ENCODE measurements at places on chromosomes 12 and 14.

- DNase-seq, result no peak
- H3K27ac ChIP-seq, result peak overlapping the region; percentile 75
- H3K27me3 ChIP-seq, result no peaks in the 10 kb centered on the region
- peak overlapping the region; percentile 96 for H3K4me3 ChIP-seq
These were observed 1.3 kb downstream of the SLC38A1 start for GRCh38 chr12:46267575-46267824.

GRCh38 chr14:69713209-69713781, 53.6 kb upstream of the SRSF5 start:
- H3K4me3 ChIP-seq, result no peak overlapping the region
- peaks cover 35% of the 10 kb centered on the region for H3K4me1 ChIP-seq
- peaks cover 10% of the 10 kb centered on the region for H3K36me3 ChIP-seq
- DNase-seq, result no peak
- peak overlapping the region; percentile 12 for H3K27ac ChIP-seq

DNA sequence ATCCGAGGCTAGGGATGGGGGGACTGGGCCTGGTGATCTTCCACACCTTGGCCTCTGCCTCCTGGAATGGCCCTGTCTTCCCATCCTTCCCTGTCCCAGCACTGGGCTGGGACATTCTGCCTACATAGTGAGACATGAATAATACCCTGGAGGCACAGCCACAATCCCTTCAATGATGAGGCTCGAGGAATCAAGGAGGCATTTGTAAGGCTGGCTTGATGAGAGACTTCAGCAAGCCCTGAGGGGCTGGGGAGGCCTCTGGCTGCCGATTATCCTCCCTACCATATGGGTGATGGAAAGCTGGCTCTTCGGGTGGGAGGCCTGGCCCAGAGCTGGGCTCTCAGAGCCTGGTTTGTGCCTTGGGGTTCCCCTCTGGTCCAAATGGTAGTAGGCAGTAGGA, 92.5 kb downstream of the CALM1 start:
- H3K27me3 ChIP-seq, result no peaks in the 10 kb centered on the region
- no peaks in the 10 kb centered on the region for H3K36me3 ChIP-seq
- no peak overlapping the region for H3K4me3 ChIP-seq
- DNase-seq, result no peak
- H3K27ac ChIP-seq, result no peak overlapping the region
- peaks cover 29% of the 10 kb centered on the region for H3K4me1 ChIP-seq

GRCh38 chr14:51525739-51526138, 126.0 kb upstream of the FRMD6 start:
- H3K4me1 ChIP-seq, result no peaks in the 10 kb centered on the region
- H3K36me3 ChIP-seq, result no peaks in the 10 kb centered on the region
- H3K4me3 ChIP-seq, result no peak overlapping the region
- no peak for DNase-seq
- H3K27ac ChIP-seq, result no peak overlapping the region
- H3K27me3 ChIP-seq, result no peaks in the 10 kb centered on the region

DNA sequence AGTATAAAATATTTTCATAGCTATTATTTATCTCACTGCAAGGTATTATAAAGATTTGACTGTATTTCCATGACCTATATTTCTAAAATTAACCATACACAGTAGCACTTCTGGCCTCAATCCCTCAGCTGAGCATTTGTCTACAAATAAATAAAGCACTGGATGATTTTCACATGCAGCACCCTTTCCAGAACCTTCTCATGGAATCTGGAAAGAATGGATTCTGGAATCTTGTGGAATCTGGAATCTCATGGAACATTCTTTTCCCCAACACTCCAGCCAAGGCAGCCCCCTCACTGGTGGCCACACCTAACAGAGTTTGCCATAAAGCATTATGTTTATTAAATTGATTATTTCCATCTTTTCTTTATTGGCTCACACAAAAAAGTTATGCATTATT, 199.2 kb downstream of the MSRB3 start:
- H3K27me3 ChIP-seq, result no peaks in the 10 kb centered on the region
- no peaks in the 10 kb centered on the region for H3K36me3 ChIP-seq
- no peak overlapping the region for H3K4me3 ChIP-seq
- no peaks in the 10 kb centered on the region for H3K4me1 ChIP-seq
- no peak for DNase-seq
- H3K27ac ChIP-seq, result no peak overlapping the region

DNA sequence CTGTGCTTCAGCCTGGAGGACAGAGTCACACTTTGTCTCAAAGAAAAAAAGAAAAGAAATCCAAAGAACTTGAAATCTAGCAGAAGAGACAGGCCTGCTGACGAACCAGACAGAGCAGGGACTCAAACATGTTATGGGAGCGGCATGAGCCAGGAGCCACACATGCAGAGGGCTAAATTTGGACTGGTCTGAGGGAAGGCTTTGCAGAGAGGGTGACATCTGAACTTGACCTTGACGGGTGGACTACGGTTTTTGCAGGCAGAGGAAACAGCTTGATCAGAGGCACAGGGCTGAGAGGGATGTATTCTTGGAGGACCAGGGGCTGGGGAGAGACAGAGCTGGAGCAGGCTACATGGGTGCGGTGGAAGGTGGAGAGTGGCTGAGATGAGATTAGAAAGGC, 20.5 kb upstream of the SLC24A4 start:
- no peak for DNase-seq
- no peaks in the 10 kb centered on the region for H3K36me3 ChIP-seq
- H3K4me3 ChIP-seq, result no peak overlapping the region
- no peak overlapping the region for H3K27ac ChIP-seq

DNA sequence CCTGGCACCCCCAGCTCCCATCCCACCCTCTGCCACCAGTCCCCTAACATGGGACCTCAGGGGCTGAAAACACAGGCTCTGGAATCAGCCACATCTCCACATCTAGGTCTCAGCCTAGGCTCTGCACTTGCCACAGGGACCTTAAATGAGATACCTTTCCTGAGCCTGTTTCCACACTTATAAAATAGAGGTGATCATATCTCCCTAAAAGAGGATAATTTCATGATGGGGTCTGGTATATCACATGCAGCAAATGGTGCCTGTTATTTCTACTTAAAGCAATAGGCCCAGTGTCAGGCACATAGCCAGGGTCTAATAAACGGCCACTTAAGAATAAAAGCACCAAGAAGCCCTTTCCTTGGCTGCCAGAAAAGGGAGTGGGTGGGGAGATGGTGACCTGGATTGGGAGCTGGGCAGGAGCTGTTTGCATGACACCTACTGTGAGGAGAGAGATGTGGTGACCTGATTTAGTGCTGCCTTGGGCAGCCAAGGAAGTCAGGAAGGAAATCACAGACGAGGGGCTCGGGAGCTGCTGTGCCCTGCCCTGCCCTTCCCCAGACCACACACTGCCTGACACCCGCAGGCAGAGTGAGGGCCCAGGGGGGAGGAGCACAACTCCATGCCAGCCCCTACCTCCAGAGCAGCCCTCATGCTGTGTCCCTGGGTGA, 71.2 kb downstream of the IRF2BPL start:
- H3K4me3 ChIP-seq, result peak overlapping the region; percentile 69
- no peaks in the 10 kb centered on the region for H3K36me3 ChIP-seq
- no peak for DNase-seq
- H3K27ac ChIP-seq, result peak overlapping the region; percentile 93
- no peaks in the 10 kb centered on the region for H3K27me3 ChIP-seq

DNA sequence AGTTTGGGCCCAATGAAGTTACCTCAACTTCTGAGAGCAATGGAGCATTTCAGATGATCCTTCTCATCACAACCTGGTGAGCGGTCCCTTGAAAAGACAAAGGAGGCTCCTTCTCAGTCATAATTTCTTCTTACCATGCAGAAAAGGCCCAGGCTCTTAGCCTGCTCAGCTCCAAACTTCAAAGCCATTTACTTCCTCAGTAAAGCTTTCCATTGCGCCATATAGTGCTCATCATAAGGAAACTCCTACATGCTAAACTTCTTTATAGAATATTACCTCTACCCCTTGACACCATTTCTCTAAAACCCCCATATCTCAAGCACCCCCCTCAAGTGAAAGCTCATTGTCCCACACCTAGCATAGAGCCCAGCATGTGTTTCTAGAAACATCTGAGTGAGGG, 127.1 kb downstream of the GTF2A1 start:
- no peaks in the 10 kb centered on the region for H3K27me3 ChIP-seq
- H3K4me3 ChIP-seq, result no peak overlapping the region
- H3K27ac ChIP-seq, result no peak overlapping the region
- H3K4me1 ChIP-seq, result no peaks in the 10 kb centered on the region

DNA sequence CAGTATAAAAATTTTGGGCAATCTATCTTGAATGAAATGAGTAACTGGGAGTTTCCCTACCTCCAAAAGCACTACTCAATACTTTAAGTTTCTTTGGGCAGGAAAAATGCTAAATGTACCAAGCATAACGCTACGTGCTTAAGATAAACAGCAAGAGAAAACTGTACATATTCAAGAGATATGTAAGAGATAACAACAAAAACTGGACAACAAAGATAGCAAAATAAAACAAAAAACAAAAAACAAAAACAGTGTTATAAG, 20.0 kb downstream of the PTGES3 start:
- H3K36me3 ChIP-seq, result peaks cover 63% of the 10 kb centered on the region
- no peaks in the 10 kb centered on the region for H3K27me3 ChIP-seq
- peaks cover 14% of the 10 kb centered on the region for H3K4me1 ChIP-seq
- H3K4me3 ChIP-seq, result no peak overlapping the region
- no peak overlapping the region for H3K27ac ChIP-seq
- DNase-seq, result no peak
